ENCODE measurements at places on chromosomes 7 and 10.

GRCh38 chr10:131880016-131880590 lies 20.7 kb upstream of the PPP2R2D start:
- DNase-seq = no peak

- no peak for DNase-seq
Measured at GRCh38 chr7:84237533-84238173, 43.1 kb upstream of the SEMA3A start.

- no peak for DNase-seq
Measured at GRCh38 chr10:62907470-62908212, 91.5 kb upstream of the EGR2 start.

- no peak for DNase-seq
Measured at GRCh38 chr10:84743483-84743882, 415.1 kb downstream of the CCSER2 start.

DNA sequence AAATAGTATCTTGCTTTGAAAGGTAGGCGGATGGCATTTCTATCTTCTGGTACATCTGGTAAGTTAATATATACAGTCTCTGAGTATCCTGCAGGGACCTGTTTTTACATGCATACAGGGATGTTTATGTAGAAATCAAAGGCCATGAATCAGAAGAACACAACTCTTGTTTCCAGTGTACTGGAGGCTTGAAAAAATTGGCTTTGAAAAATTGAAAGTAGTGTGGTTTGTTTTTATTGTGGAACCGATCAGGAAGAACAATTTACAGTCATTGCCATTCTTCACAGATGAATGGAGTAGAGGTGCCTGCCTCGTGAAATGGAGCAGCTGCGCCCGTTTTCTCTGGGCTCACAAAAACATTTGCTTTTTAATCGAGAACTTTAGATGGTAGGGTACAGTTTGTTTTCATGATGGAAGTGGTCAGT lies 54.0 kb upstream of the RPA3 start:
- DNase-seq = no peak
